ENCODE measurements at places on chromosomes 4 and X. TPM values are rescaled to one million over a fixed set of nuclear protein-coding genes. Genes with fewer than 3 reads are reported as not detected.

DNA sequence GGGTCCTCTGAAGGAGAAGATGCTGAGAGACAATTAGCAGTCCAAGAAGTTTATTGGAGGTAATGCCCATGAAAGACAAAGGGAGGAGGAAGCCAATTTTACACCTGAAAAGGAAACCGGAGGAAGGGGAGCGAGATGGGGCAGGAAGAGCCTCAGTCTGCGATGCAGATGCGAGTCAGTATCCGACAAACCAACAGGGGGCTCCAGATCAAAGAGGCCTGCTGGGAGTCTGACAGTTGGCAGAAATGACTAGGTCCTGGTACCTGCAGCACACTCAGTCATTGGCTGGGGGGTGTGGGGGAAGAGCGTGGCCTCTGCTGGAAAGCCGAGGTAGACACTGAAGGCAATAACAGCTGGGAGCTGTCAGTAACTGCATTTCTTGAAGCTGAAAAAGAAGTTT is 231.1 kb upstream of the CENPE start:
- DNase-seq = no peak

- DNase-seq = no peak
These were observed 110.4 kb downstream of the IL13RA2 start for GRCh38 chrX:114906984-114907510.

DNA sequence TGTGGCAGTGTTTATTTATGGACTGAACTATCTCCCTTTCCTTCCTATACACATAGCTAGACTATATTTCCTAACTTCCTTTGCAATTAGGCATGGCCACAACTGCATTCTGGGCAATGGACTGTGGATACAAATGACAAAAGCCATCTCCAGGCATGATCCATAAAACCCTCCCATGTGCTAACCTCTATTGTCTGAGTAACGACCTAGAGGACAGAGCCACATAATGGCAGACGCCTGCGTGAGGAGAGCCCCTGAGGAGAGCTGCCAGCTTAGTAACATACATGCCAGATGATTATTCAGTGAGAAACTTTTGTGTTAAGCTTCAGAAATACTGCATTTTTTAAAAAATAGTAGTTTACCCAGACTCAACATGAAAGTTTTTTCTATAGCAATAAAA is 142.9 kb downstream of the ADGRA3 start:
- no peak for DNase-seq

DNA sequence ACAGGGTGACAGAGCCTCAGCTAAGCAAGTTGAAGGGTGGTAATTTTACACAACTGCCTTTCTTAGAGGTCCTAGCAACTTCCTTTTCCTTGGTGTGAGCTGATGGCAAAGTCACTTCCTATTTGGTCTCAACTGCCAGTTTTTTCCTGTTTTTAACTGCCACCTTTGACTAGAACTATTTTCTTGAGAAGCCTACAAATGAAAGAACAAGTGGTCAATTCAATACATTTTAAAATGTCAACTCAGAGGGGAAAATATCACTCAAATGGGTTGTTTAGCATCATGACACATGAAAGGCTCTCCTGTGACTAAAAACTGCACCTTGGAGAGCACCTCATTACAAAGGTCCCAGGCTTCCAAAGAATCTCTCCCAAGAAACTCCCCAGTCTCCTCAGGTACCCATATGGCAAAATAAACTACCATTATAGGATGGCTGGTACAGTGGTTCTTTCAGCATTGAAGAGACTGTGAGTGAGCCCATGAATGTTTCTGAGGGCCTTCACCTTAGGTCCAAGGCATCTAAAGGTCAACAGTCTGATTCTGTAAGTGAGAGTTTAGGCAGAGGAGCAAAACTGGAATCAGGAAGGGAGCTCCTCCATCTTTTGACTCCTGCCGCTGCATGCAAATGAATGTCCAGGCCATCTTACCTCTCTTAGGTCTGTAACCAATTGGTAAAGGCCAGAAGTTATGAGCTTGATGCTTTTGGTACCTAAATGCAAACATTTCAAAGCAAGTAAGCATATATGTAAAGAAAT is 5.5 kb upstream of the STK26 start:
- no peak for DNase-seq

DNA sequence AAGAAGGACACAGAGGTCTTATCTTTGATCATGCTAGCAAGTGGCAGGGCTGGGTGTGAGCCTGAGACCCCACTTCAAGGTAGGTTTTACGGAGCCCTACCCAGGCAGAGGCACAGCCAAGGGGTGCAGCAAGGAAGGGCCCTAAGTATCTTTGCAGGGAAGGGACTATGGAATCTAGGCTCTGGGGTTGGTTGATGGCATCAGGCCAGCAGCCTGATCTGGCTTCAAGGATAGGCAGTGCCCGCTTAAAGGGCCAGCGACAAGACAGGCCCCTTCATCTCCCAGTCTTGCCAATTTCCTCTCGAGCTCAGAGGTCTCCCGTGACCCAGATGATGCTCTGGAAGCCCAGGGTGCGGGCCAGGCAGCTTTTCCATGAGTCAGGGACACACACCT is 5.8 kb downstream of the ABLIM2 start:
- no peak for DNase-seq

GRCh38 chr4:169195032-169195431 is 75.7 kb downstream of the SH3RF1 start:
- DNase-seq = no peak

PIM2 gene
- 325 TPM for total RNA-seq

SPANXC gene
- not detected for total RNA-seq

DNA sequence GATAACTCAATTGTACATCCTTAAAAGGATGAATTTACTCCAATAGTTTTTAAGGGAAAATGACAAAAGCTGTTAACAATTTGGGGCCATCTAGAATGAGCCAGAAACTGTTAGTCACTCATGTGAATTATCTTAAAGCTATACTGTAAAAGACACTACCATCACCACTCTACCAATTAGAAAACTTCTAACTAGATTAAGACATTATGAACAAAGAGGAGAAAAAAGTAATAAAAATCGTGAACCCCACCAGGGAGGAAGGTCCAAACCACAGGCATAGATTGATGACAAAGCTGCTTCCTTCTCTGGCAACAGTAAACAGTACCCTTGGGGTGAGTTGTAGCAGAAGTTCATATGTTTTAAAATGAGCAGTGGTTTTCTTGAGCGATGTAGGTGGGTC is 106.1 kb downstream of the PDGFC start:
- DNase-seq = no peak

SSX2 gene
- not detected for total RNA-seq

DNA sequence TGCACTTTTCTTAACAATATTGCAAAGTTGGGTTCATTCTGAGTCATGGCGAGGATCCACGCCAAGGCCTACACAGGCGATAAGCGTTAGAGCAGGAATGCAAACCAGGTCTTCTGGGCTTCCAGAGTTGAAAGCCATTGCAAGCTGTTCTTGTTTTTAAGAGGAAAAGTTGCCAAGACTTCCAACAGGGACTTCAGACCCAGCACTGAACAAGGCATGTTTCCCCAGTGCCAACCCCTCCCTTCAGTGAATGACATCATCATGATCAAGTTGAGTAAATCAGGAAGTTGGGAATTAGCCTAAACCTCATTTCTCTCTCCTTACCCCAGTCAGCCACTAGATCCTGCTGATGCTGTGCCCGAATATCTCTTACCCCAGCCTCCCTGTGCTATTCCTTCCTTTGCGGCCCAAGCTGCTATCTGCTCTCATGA is 355.1 kb downstream of the HS3ST1 start:
- DNase-seq = no peak

GRCh38 chr4:89114100-89114499 is 2.8 kb downstream of the TIGD2 start:
- DNase-seq = no peak

GRCh38 chr4:106062452-106062875 is 167.2 kb downstream of the NPNT start:
- no peak for DNase-seq

GRCh38 chrX:19063030-19063429 is 59.2 kb downstream of the ADGRG2 start:
- DNase-seq = no peak

DNA sequence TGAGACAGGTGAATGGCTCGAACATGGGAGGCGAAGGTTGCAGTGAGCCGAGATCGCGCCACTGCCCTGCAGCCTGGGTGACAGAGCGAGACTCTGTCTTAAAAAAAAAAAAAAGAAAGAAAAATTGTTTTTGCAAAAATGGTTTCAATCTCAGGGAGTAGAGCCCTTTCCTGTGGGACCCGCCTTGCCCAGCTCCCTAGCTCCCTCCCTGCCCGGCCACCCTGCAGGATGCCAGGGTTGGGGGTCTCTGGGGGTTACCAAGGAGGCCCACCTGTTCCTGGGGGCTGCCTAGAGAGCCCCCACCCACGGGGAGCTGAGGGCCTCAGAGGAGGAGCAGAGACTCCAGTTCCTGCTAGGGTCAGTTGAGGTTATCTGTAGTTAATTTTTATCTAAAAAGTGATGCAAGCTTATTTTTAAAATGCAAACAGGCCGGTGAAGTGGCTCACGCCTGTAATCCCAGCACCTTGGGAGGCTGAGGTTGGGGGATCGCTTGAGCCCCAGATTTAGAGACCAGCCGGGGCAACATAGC is 18.7 kb upstream of the PLCXD1 start:
- no peak for DNase-seq

TLR1 gene
- total RNA-seq = 10.4 TPM

DNA sequence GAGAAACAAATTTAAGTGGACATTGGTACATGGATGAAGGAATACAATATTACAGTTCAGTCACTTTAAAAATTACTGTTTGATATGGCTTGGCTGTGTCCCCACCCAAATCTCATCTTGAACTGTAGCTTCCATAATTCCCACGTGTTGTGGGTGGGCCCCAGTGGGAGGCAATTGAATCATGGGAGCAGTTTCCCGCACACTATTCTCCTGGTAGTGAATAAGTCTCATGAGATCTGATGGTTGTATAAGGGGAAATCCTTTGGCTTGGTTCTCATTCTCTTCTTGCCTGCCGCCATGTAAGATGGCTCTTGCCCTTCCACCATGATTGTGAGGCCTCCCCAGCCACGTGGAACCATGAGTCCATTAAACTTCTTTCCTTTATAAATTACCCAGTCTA is 804.2 kb upstream of the FRG1 start:
- DNase-seq = no peak

- no peak for DNase-seq
These were observed 20.0 kb downstream of the HCCS start for GRCh38 chrX:11131146-11131545.

VCX3B gene
- not detected for total RNA-seq

DNA sequence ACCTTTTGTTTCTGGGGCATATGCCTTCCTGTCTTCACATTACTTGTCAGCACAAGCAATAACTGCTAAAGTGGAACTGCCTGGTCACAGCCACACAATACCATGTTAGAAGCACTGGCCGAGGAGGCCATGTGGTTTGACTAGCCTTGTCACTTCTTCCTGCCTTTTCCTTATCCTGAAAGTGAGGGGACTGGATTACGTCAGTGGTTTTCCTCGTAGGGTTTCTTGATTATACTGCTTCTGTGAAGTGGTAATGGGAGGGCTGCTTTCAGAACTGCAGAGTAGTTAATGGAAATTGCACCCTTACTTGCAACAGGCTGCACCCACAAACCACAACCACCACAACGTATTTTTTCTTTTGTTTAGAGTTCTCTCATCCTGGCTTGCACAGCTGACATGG is 26.6 kb downstream of the ZRSR2 start:
- DNase-seq = no peak

PTCHD1 gene
- 0.03 TPM for total RNA-seq

GRCh38 chr4:3042226-3042625 is 32.1 kb downstream of the HTT-AS start:
- DNase-seq = no peak

DNA sequence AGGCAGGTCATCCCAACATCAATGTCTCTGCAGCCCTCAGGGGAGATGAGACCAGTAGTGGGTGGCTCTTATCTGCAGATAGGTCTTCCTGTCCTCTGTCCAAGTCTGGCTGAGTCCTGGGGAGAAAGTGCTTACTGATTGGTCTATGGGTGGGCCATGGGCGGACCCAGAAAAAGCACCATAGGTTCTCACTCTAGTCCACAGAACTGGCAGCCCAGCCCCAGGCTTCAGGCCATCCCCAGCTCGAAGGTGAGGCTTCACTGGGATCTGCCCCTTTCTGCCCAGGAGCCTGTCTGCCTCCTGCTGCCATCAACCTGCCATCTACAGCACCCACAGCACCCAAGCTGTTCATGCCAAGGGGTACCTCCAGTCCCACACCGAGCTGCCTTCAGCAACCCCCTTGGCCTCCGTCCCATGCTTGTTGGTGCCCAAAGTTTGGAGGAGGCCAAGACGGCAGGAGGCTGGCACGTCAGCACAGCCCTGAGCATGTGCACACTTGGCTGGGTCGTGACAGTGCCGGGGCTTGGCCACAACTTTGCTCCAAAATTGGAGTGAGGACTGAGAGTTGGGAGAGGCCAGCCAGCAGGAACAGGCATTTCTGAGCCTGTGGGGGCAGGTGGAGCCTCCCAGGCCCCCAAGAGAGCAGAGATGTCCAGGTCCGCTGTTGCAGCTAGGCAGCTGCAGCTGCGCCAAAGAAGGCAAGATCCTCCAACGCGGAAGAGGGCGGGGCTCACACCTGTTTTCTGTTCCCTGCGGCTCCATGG is 99.6 kb downstream of the IQCM start:
- no peak for DNase-seq

MAGEA2B gene
- total RNA-seq = not detected

GRCh38 chr4:37451656-37452055 is 207.1 kb downstream of the NWD2 start:
- DNase-seq = no peak

LEF1 gene
- 555 TPM for total RNA-seq

GRCh38 chr4:108315694-108316093 is 147.0 kb upstream of the LEF1 start:
- no peak for DNase-seq

UGDH gene
- 10.0 TPM for total RNA-seq

DNA sequence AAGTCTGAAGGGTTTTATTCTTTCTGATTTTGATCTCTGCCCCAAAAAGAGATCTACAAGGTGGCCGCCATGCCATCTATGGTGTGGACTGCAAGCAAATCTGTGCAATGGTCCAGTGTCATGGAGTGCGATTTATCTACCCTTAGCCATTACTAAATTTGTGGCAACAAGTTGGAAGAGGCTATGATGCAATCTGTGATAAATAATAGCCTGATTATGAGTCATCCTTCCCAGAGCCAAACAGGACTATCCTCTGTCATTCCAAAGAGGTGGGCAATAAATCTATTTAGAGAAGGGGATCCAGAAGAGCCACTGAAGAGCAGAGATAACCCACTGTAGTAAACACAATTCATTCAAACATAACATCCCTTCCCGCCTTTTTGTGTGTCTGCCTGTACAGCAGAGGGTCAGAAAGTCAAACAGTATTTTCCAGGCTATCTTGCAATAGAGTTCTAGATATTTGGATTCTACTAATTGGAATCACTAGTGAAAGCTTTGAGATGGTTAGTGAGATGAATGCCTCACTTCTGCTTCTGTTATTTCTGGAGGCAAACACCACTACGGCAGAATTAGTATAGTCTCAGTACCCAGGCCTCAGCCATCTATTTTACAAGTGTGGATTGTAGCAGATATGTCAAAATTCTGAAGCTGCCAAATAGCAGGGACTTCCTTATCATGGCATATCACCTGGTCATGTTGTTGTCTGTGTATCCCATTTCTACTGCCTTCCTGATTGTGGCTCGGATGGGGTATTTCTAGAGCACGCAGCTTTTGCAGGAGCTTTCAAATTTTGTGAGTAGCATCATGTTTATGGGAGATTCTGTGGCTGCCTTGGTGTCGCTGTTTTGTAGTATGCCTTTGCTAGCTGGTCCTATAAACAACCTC is 192.0 kb downstream of the SMIM20 start:
- DNase-seq = no peak

GRCh38 chrX:51006064-51006463 is 95.5 kb downstream of the BMP15 start:
- no peak for DNase-seq

MORC4 gene
- 10.2 TPM for total RNA-seq
